Calu3 (cell line): ENCODE measurements at places on chromosomes 5 and 9.

DNA sequence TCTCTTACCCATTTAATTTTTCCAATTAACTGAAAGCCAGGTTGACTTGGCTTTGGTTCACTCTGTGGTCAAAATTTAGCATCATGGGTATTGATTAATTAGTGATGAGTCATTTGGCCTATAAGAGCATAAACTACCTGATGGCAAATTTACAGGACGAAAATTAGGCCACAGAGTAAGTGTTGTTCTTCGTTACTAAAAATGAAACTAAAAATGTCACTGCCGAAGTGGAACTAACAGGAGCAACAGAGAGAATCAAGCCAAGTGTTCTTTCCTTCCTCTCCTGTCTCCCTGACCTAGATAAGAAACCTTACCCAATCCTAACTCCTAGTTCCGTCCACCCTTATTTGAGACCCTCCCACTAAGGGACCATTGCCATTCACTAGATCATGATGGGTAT is 176.9 kb downstream of the RAB3C start:
- DNase-seq: no peak

DNA sequence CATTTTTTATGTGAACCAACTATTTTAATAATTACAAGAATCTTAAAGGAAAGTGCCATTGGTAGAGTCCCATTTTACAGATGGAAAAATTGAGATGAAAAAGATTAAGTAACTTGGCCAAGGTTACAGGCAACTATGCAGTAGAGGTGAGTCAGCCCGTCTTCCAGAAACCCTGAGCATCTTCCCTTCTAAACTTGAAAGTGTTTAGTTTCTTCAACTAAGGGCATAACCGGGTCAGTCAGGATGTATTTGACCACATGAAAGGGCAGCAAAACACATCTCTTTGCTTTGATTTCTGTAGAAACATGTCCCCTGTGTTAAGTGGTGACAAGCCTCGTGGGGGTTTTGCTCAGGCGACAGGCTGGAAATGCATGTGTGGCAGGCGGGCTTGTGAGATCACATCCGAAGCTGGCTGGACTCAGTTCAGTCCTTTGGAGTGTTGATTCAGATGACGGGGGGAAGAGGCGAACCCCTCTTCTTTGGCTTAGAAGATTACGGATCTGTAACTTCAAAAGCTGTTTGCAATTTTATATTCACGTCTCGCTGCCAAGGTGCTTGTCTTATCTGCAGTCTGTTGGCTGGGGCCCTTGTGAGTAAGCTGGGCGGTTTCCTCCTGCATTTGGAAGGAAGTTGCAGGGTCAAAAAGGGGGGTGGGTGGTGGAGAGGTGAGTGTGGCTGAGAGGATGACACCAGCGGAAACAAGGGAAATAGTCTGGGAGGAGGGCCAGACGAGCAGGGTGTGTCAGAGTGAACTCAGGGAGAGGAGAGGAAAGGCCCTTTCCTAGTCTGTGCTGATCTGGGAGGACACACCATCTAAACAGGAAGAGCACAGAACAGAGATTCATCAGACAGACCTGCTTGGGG is 78.9 kb upstream of the RPS23 start:
- DNase-seq: peak; percentile 69

DNA sequence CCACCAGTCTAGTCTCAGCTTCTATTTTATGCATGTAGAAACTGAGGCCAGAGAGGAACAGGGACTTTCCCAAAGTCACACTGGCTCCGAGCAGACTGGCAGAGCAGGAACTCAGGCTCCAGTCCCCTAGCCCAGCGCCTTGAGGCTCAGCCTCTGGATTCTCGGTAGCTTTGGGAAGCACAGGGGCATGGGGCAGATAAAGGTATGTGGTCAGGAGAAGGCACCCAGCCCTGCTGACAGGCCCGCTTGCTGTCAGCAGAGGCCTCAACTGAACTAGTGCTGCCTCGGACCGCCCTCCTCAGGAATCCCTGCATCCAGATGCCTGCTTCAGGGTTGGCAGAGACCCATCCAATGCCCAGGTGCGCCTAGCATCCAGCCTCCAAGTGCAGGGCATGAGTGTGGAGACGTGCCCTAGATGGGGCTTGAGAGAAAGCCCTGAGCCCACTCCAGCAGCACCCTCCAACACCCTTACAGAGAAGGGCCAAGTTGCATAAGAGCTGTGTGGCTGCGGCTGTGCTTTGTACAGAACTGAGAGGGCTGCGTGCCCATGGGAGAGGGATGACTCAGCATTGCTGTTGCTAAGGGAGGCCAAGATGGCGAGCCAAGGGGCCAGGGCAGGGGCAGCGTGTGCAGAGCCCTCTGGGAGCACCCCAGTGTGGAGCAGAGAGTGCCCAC is 168.6 kb downstream of the MACROH2A1 start:
- no peak for DNase-seq

- DNase-seq: no peak
Observed at GRCh38 chr9:126953041-126953809, 38.6 kb downstream of the RALGPS1 start.

GRCh38 chr9:137277329-137278041 is at the start of gene TOR4A:
Gene TOR4A, plus strand, starts transcription at chr9:137277726. Its CDS starts 964 bp downstream, at chr9:137278690.
- peak; percentile 94 for DNase-seq

DNA sequence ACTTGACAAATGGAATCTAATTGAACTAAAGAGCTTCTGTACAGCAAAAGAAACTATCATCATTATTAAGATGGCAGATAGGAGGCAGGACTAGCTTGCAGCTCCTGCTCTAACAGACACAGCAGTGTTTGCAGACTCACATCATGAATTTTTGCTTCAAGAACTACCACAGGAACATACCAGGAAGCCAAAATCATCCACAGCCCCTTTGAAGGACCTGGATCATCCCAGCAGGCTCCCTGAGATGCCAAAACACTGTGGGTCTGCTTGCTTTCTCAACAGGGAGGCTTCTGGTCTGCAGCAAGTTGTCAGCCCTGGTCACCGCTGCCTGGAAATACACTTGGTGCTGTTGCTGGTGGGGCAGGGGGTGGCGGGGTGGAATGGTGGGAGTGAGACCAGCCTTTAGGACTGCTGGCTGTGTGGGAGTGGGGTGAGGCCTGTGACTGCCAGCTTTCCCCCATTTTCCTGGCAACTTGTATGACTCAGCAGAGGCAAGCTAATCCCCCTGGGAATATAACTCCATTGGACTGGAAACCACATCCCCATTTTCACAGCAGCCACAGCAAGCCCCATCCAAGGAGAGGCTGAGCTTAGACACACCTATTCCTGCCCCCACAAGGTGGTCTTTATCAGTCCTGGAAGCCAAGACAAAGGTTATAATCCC is 533.8 kb upstream of the CYLC2 start:
- DNase-seq: no peak

DNA sequence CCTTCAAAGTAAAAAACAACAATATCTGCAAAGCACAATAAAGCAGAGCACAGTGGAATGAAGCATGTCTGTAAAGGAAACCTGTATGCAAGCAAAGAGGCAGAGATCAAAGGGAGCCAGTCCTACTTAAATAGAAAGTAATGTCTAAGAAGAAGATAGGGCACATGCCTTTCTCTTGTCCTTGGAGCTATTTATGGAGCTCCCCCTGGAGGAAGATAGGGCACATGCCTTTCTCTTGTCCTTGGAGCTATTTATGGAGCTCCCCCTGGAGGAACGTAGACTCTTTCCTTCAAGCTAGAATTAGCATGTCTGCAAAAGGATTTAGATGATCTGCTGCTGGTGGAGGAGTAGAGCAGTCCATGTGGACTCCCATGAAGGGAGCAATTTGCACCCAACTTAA is 168.1 kb upstream of the RASEF start:
- DNase-seq: no peak

DNA sequence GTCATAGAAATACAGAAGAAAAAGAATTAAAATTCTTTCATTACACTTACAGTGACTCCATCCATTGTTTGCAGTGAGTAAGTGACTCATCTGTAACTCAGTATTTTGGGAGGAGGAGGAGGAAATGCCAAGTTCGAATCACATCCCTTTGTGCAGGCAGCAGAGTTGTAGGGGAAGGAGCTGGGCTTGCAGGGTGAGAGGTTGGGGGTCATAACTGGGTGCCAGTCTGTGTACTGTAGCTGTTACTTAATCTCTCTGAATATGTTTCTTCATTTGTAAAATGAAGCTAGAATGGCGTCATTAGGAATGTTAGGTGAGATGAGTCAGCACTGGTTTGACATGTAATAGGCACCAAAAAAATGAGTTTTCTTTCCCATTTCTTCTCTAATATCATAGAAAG is 235.7 kb upstream of the ADAMTSL1 start:
- DNase-seq: peak; percentile 57

DNA sequence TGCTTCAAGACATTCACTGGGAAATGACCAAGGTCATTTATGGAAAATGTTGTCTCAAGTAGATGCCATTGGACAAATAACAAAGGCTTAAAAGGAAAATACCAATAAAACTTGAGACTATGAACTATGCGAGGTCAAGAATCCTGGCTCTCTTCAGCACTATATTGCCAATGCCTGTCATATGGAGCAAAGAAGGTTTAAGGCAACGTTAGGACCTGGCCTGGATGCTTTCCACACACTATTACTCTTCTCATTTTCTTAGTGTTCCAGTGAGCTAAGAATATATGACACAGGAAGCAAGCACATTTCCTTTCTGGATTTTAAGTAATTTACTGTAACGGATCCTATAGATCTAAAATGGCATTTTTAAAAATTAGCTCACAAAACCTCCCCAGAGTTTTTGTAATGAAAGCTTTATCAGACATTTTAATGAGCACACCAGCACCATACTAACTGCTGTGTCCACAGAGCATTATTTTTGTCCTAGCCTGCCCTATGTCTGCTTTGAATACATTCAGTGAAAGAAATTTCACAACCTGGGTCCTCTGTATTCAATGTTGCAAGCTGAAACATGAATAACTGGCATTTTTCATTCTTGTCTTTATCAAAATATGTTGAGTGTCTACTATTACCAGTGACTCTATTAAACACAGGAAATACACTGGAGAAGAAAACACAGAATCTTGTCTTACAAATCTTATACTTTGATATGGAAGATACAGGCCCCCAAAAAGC is 315.6 kb downstream of the CETN3 start:
- no peak for DNase-seq

DNA sequence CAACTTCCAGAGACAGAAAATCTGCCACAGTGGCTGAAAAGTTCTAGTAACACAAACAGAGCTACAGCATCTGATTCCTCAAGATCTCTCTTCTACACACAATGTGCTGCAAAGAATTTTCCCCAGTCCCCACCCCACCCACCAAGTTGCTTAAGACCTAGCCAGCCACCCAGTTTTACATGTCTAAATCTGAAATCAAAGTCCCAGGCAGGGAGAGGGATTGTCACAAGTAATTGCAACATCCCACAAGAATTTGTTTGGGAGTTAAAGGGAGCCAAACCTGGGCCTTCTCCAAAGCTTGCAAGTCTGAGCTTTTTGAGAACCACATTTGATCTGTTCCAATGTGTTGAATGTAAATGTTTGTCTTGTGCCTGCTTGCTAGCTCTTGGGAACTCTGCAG is 15.5 kb downstream of the IGIP start:
- DNase-seq: no peak

DNA sequence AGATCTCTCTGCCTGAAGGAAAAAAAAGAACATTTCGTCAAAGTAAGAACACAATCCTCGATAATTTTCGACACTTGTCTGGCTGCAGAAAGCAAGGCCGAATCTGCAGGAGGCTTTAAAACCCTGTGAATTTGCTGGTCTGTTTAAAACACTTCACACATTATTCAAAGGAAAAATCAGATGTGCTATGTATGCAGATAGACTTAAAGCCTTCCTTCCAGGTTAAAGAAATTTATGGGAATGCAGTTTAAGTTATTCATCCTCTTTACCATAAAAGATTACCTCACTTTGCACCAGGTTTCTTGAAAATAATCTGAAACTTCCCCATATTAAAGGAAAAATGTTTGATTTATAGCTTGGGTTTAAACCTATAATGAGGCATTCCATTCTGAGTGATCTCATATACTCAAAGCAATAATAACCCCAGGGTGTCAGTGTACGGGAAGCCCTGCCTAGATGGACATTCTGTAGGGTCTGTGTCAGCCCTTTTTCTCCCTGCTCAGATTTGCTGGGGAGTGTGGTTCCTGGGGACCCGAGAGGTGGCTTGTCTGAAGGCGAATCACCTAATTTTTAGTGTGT is 323.5 kb upstream of the SLC24A2 start:
- DNase-seq: no peak

DNA sequence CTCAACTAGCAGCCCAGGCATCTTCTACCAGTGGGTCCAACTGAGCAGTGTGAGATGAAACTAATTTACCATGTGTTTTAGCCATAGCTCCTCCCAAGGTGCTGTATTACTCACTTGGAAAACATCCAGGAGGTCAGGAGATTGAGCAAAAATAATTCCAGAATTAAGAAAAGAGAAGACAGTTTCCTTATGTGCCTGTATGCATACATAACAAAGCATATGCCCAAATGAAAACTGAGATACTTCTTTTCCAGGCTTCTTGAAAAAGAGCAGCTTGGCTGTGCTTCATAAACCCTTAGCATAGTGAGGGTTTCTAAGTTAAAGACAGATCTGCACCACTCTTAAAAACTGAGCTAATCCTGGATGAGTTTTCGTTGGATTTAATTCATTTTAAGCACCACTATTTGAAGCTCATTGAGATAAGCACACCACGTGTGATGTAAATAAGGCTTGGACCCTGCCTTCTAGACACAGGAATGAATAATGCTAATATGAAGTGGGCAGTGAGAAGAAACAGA is 119.4 kb downstream of the ADAMTS12 start:
- no peak for DNase-seq

DNA sequence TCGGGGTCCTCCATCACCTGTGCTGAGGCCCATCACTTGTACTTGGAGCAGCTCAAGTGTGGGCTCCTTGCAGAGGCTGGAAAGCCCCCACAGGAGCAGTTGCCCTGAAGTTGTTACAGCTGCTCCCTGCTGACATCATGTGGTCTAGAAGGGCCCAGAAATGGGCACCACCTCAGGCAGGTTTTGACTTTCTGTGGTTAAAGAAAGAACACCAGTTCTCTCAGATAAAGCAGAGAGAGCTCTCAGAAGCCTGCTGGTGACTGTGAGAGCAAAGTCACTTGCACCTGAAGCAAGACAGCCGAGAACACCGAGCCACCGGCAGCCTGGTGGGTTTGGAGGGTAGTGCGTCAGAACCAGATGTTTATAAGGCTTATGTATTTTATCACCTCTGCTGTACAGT is 70.4 kb downstream of the MVB12B start:
- no peak for DNase-seq

DNA sequence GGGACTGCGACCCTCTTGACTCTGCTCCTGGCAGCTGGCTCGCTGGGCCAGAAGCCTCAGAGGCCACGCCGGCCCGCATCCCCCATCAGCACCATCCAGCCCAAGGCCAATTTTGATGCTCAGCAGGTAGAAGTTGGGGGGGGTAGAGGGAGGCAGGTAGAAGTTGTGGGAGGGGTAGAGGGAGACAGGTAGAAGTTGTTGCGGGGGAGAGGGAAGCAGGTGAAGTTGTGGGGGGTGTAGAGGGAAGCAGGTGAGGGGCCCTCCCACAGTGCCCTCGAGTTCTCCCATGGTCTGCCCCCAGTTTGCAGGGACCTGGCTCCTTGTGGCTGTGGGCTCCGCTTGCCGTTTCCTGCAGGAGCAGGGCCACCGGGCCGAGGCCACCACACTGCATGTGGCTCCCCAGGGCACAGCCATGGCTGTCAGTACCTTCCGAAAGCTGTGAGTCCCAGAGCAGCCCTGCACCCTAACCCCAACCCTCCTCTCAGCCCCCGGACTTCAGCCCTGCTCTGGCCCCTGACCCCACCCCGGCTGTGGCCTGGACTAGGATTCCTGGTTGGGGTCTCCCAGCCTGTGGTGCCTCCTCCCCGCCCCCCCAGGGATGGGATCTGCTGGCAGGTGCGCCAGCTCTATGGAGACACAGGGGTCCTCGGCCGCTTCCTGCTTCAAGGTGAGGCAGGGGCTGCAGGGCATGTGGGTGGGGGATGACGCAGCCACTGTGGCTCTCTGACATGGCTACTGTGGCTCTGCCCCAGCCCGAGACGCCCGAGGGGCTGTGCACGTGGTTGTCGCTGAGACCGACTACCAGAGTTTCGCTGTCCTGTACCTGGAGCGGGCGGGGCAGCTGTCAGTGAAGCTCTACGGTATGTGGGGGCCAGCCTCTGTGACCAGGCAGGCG is 537 bp downstream of the C8G start:
- no peak for DNase-seq
